ENCODE measurements at places on chromosomes 2 and 18.

DNA sequence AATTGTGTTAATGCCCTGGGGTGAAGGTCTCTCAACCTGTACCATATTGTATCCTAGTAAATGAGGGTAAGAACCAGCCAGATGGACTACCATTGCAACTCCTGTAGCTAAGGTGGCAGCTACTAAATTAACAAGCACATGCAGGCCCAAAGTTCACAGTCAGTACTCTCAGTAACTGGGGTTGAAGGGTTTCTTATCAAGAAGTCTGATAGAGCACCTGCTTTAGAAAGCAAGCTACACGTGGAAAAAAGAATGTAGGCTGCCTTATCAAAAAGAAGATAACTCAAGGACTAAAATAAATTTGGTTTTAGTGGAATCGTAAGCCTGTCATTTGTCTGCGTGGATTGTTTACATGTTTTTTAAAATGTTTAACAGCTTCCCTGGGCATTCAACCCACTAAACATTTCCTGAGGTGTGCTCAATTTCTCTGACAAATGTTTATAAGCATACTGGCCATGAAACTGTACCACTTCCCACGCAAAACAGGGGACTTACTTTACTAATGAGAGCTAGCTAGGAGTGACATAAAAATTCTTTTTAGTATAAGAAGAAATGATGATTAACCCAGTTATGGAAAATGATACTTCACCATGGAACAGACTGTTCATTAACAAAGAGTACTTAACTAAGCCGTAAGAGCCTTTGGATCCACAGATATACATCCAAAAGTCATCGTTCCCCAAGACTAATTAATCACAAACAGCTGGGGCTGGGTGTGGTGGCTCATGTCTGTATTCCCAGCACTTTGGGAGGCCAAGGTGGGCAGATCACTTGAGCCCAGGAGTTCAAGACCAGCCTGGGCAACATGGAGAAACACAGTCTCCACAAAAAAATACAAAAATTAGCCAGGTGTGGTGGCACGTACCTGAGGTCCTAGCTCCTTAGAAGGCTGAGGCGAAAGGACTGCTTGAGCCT, 36.5 kb downstream of the LPIN2 start:
- no peak for DNase-seq

- DNase-seq: no peak
Measured at GRCh38 chr2:119208791-119209203, 14.8 kb upstream of the STEAP3 start.

DNA sequence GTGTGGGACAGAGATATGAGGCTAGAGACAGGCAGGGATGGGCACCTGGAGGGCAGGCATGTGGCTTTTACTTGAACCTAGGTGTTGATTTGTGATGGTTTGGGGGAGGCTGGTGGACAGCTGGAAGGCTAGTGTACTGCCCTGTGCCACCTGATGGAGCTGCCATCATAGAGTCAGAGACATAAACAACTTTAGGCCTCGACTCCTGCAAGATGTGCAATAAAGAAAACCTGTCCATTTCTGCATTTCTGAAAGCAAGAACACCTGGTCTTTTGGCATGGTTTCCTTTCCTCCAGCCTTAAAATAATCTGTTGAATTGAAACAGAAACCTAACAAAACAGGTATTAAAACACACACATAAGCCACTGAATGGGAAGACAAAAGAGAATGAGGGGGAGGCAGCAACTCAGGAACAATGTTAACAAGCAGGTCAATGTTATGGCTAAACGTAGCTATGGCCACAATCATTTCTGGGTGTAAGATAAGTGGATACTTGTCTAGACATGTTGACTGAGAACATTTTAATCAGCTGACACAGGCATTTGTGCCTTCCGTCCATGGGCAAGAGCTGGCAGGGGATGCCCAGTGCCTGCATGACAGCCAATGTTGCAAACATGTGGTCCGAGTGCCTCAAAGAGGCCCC, 87.8 kb downstream of the KCTD1 start:
- peak; percentile 31 for DNase-seq

DNA sequence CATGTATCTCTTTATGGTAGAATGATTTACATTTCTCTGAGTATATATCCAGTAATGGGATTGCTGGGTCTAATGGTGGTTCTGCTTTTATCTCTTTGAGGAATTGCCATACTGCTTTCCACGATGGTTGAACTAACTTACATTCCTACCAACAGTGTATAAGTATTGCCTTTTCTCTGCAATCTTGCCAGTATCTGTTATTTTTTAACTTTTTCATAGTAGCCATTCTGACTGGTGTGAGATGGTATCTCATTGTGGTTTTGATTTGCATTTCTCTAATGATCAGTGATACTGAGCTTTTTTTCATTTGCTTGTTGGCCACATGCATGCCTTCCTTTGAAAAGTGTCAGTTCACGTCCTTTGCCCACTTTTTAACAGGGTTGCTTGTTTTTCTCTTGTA, 55.1 kb downstream of the CYTIP start:
- no peak for DNase-seq

DNA sequence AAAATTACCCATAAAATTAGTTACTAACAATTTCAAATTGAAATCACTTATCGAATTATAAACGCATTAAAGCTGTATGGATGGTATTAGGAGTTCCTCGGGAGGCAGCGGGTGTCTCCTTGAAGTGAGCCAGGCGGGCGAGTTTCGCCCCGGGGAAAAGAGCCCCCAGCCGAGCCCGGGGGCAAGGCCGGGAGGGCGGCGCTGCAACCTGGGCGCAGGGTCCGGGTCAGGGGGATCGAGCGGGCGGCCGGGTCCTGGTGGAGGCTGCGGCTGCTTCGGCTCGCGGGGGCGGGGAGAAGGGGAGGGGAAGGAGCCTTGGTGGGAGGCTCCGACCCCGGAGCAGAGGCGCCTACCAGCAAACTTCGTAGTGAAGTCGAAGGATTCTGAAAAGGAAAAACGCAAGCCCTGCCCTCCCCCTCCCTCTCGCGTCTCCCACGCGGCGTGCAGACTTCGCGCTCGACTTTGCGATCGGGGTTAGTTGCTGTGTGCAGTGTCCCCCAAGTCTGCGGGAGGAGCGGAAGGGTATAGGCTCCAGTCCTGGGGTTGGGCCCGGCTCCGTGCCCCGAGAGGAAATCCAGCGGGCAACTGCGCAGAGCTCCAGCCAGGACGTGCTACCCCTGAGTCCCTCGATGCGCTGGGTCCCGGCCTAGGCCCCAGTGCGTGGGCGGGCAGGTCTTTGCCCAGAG, 140.8 kb downstream of the MEIS1 start:
- DNase-seq: no peak

- no peak for DNase-seq
Measured at GRCh38 chr2:12928775-12929401, 212.2 kb downstream of the TRIB2 start.

GRCh38 chr2:191086706-191087105, 64.1 kb downstream of the STAT4 start:
- DNase-seq: no peak

- DNase-seq: no peak
Measured at GRCh38 chr2:217091531-217091930, 231.7 kb upstream of the TNP1 start.

DNA sequence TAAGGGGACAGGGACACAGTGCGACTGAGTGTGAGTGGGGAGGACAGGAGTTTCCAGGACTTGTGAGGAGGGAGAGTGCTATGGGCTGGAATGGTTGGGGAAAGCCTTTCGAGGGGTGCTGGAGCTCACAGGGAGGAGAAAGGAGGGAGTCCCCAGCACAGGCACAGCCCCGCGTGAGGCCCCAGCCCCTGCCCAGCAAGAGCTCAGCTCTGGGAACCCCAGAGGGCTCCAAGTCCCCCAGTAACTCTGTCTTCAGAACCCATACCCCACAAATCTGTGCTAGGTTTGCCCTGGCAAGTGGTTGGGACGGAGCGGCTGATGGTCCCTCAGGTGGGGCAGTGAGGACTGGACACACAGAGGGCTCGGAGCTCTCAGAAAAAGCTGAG, 75.4 kb downstream of the SFXN5 start:
- no peak for DNase-seq

- no peak for DNase-seq
Measured at GRCh38 chr2:139759000-139759505, 978.9 kb upstream of the NXPH2 start.

DNA sequence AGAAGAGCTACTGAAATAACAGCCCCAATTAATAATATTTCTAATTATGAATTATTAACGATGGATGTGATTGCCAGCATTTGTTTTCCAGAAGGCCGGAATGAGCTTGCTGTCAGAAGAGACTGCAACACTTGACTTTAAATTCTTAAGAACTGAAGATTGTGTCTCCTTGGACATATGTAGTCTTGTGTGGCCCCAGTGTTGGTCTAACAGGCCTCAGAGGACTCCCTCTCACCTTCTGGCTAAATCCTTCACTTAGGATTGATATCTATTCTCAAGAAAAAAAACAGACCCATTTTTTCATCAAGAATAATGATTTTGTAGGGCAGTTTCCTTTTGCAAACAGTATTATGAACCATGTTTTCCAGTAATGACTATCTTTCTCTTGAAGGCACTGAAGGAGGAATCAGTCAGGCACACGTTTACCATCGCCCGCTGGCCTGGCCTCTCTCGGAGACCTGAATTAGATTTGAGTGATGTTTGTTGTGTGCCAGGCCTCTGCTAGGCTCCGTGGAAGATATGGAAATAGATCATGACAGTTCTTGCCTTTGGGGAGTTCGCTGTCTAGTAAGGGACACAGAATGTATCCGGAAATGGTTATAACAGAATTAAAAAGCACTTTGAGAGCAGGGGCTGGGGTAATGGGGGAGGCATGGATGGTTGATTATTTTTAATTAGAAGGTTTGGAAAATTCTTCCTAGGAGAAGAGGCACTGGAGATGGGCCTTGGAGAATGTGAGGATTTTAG, 258.0 kb downstream of the MYCN start:
- no peak for DNase-seq

GRCh38 chr2:172248785-172249187, 146.1 kb upstream of the DLX2 start:
- DNase-seq: no peak

DNA sequence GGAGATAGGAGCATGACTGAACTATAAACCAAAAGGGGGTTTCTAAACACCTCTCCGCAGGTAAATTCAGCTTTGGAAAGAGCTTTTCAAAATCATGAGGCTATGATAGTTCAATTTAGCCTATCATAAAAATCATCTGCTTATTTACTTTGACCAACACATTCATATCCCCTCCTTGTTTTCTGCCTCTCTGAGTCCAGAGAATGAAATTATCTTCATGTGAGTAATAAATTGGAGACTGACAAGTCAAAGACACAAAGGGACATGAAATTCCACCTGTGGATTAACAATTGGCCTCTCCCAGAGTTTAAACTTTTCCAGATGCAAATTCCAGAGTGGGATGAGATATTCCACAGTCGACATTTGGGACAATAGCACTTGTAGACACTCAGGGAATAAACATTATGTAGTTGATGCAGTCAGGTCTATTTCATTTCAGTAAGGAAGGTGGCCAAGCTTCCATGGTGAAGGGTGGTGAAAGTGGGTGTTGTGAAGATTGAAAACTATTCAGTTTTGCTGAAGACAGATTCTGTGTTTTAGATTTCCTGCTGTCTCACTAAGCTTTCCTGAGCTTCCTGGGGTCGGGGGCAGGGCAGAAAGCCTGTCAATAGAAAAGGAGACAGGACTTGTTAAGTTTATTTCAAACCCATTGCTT, 84.7 kb downstream of the CDC42EP3 start:
- DNase-seq: no peak

DNA sequence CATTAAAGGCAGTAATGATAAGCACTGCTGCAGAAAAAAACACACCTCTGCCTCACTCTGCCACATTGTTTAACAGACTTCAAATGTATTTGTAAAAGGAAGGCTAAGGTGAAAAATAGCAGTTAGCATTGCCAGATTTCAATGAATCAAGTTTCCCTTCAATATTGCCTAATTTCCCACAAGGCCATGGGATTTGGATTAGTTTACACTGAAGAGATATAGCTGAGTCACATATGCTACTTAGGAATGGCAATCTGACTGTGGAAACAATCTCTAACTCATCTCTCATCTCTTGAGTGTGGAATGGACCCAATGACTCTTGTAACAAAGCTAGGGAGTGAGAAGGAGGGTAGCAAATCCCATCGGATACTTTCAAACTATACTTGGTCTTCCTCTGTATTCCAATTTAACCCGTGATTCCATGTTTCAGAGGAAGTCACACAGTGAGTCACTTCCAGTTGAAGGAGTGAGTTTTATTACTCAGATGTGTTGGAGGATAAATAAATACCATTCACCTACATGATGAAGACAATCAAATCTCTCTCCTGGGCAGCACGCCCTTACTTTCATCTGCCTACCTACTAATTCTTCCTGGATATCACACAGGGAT, 5.1 kb downstream of the B4GALT6 start:
- no peak for DNase-seq

- DNase-seq: no peak
Measured at GRCh38 chr2:39377226-39377939, 59.7 kb downstream of the MAP4K3 start.

GRCh38 chr2:237262838-237263771, 150.9 kb downstream of the COL6A3 start:
- DNase-seq: no peak

DNA sequence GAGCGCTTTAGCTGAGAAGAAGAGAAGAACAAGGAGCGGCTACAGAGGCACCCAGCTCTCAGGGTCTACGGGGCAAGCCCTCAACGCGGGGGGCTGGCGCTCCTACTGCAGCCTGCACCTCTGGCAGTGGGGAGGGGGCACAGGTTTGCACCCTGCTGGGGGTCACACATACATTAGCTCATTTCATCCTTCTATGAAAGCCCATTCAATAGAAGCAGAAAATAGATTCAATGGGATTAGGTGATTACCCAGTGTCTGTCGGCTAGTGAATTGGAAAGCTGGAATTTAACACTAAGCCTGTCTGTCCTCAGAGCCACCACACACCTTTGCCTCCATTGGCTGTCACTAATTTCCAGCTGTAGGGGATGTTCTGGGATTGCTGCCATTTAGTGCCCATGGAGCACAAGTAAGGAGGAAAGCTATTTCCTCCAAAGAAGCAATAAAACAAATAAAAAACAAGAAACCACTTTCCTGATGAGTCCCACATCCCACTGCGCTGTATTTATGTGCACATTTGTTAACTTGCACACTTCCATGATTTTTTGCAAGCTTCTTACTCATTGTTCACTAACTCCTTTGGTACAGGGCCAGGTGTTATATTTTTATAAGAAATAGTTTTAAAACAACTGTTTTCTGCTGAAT, 319.6 kb upstream of the REV1 start:
- no peak for DNase-seq

DNA sequence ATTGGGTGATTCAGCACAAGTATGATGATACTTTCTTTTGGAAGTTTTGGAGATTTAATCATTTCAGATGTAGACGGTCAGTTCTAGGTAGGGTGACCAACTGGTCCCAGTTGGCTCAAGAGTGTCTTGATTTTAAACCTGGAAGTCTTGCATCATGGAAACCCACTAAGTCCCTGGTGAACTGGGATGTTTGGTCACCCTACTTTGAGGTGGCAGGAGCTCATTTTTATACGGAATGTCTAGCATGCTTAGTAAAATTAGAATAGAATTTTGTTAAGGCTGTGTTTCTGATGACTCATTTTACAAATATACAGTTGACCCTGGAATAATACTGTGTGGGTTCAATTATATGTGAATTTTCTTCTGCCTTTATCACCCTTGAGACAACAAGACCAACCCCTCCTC, 61.5 kb upstream of the DOCK10 start:
- no peak for DNase-seq

Measured in NCI-H1092 (cell line).